Stimulated activated CD8-positive, alpha-beta memory T cell treated with anti-CD3 and anti-CD28 coated beads, Interleukin-15, amount 100 ng/mL, for 48 hours (primary cell): ENCODE measurements at places on chromosomes 16 and 17.
A peak's percentile ranks its signal among the peaks of the same experiment; 100 is the strongest.

- peak; percentile 32 for DNase-seq
Observed at GRCh38 chr17:82668631-82669099, 20.4 kb upstream of the WDR45B start.

DNA sequence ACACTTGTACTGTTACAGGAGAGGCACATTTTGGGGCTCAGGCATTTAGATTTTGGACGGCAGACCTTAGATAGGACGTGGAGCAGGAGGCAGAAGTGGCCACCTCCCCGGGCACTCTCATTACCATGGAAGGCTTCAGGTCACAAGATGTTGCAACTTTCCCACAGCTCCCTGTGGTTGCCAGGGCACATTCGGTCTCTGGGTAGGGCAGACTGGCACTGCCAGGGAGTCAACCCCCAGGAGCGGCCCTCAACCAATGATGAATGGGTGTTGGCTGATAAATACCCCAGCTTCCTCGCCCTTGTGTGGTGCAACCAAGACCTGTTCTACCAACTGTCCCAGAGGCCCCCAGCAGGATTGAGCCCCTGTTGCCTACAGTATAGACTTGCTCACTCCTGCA, 11.2 kb downstream of the NAGPA start:
- DNase-seq, result no peak

- no peak for DNase-seq
Observed at GRCh38 chr17:40538019-40538935, 27.0 kb downstream of the CCR7 start.

DNA sequence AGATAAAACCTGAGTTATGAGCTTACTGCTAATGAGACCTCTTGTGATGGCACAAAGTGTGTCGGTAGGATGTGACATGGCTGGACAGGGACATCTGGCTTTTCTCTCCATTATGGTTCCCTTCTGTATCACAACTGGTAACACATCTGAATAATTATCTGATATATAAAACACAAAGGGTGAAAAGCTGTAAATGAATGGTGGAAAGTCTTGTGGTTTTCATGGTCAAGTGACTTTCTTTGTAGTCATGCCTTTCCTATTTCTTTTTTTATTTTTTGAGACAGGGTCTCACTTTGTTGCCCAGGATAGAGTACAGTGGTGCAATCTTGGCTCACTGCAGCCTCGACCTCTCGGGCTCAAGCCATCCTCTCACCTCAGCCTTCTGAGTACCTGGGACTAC, 35.3 kb upstream of the ZFHX3 start:
- no peak for DNase-seq

DNA sequence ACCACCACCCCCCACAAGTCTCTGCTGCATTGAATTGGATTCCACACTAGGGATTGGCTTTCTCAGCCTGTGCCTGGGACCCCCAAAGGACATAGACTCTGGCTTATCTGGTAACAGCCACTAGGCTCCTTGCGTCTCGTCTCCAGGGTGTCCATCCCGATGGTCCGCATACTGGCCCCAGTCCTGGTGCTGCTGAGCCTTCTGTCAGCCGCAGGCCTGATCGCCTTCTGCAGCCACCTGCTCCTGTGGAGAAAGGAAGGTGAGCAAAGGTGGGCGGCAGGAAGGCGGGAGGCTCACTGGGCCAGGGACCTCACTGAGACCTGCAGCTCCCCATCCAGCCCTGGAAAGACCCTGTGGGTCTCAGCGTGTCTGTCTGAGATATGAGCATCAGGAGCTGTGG, 8.1 kb downstream of the CD300LG start:
- DNase-seq, result no peak

- DNase-seq, result no peak
Observed at GRCh38 chr17:49571283-49571682, 4.4 kb upstream of the NXPH3 start.
